Keratinocyte (primary cell): ENCODE measurements at places on chromosomes 6 and 20. TPM values are rescaled to one million over a fixed set of nuclear protein-coding genes. Genes with fewer than 3 reads are reported as not detected.

The ZC2HC1B gene
- not detected in 3 replicates for polyA plus RNA-seq

The SLC17A1 gene
- not detected in 3 replicates for polyA plus RNA-seq

DNA sequence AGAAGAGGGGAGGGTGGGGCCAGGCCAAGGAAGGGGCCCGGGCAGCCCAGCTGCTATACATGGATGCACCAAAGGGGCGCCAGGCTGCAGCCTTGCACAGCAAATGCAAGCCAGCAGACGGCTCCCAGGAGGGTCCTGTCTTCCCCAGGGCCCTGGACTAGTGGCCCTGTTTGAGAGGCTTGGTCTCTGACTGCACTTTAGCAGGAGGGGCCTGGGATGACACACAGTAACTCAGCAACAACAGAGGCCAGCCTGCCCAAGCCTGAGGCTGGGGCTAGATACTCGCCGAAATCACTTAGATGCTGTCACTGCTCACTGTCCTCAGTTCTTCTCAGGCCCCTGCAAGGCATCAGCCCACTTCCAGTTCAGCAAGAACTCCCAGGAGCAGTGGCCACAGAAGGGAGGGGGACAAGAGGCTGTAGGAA, 73.5 kb downstream of the TRAM2 start:
- peak overlapping the region; percentile 97 for H3K27ac ChIP-seq
- no peak for DNase-seq
- H3K4me1 ChIP-seq, result peaks cover 47% of the 10 kb centered on the region
- peaks cover 18% of the 10 kb centered on the region for H3K36me3 ChIP-seq

GRCh38 chr20:62700261-62700930, 8.2 kb upstream of the NTSR1 start:
- no peaks in the 10 kb centered on the region for H3K36me3 ChIP-seq
- no peak overlapping the region for H3K4me3 ChIP-seq
- H3K4me1 ChIP-seq, result peaks cover 29% of the 10 kb centered on the region
- H3K27ac ChIP-seq, result no peak overlapping the region
- H3K27me3 ChIP-seq, result peaks cover 46% of the 10 kb centered on the region
- no peak for DNase-seq

- no peaks in the 10 kb centered on the region for H3K27me3 ChIP-seq
- H3K4me3 ChIP-seq, result no peak overlapping the region
- H3K36me3 ChIP-seq, result no peaks in the 10 kb centered on the region
- DNase-seq, result no peak
- peak overlapping the region; percentile 65 for H3K27ac ChIP-seq
These were observed 57.1 kb upstream of the MAP7 start for GRCh38 chr6:136607204-136607931.

DNA sequence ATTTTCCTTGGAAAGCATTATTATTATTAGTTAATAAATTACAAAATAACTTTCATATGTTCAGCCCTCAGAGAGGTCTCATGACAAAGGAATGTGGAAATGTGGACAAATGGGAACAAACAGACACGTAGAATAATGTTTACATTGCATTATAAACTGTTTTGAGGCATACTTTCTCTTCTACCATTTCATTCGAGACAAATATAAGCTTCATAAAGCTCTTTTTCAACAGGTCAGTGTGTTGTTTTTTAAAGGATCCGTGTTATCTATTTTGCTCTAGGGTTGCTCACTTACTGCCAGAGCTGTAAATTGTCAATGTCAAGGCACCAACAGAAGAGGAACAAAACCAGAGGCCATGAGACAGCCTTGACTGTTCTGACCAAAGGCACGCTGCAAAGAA, 256.8 kb downstream of the PHACTR1 start:
- DNase-seq, result no peak
- no peaks in the 10 kb centered on the region for H3K27me3 ChIP-seq
- H3K4me3 ChIP-seq, result no peak overlapping the region
- no peaks in the 10 kb centered on the region for H3K36me3 ChIP-seq
- no peak overlapping the region for H3K27ac ChIP-seq
- no peaks in the 10 kb centered on the region for H3K4me1 ChIP-seq

- H3K27me3 ChIP-seq, result no peaks in the 10 kb centered on the region
- H3K36me3 ChIP-seq, result no peaks in the 10 kb centered on the region
- H3K27ac ChIP-seq, result no peak overlapping the region
- DNase-seq, result peak; percentile 55
These were observed 3.8 kb downstream of the SPAG4 start for GRCh38 chr20:35619196-35620095.

- no peak overlapping the region for H3K27ac ChIP-seq
- H3K27me3 ChIP-seq, result no peaks in the 10 kb centered on the region
- H3K4me1 ChIP-seq, result peaks cover 4% of the 10 kb centered on the region
- no peak overlapping the region for H3K4me3 ChIP-seq
- no peak for DNase-seq
These were observed 30.6 kb downstream of the SIRPD start for GRCh38 chr20:1526896-1527295.

DNA sequence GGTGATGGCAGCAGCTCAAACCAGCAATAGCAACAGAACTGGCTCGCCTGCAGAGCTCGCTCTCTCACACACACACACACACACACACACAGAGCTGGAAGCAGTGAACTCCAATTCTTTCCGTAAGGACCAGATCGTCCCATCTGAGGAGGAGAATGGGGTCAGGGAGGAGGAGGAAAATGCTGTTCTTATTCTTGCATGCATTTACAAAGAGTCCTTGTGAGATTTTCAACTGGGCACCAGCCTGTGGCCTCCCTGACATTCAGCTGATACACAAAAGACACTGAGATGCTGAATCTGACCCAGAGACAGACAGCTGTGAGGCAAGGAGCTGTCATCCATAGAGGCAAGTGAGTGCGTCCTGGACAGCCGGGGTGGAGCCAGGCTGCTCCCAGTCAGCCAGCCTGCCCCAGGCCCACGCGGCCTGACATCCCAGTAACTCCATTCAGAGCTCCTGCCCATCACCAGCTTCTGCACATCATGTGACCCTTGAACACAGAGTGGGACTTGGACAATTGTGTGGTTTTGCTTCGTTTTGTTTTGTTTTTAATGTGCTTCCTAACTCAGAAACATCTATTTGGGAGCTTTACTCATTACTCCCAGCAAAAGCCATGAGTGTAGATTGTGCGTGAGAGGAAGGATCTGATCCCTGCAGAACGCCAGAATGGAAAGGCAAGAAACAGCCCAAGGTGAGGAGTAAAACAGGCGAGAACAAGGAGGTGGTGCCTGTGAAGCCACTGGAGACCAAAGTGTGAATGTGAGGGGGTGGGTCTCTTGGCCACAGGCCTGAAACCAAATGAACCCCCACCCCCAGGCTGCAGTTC, 2.1 kb downstream of the SERPINB9 start:
- no peak overlapping the region for H3K4me3 ChIP-seq
- no peak overlapping the region for H3K27ac ChIP-seq
- no peak for DNase-seq
- H3K36me3 ChIP-seq, result no peaks in the 10 kb centered on the region

DNA sequence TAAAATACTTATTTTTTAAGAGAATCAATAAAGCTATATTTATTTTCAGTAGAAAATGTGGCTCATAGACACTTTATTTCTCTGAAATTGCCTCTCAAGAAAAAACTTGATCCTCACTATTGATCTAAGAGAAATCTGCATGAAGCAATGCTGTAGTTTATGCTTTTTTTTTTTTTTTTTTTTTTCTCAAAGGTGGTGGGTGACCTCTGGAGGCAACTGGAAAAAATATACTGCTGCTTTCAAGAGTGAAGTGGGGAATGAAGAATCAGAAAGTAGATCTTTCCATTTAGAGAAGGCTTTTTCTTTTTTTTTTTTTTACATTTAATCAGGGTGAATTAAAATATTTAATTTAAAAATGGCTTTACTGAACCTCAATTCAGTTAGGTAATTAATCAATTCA, 169.3 kb downstream of the SLC16A10 start:
- peaks cover 8% of the 10 kb centered on the region for H3K4me1 ChIP-seq
- H3K4me3 ChIP-seq, result no peak overlapping the region
- H3K27ac ChIP-seq, result no peak overlapping the region
- DNase-seq, result no peak
- no peaks in the 10 kb centered on the region for H3K36me3 ChIP-seq
- no peaks in the 10 kb centered on the region for H3K27me3 ChIP-seq
